Type B pancreatic cell (in vitro differentiated cells): ENCODE measurements at places on chromosomes 3 and 15.

DNA sequence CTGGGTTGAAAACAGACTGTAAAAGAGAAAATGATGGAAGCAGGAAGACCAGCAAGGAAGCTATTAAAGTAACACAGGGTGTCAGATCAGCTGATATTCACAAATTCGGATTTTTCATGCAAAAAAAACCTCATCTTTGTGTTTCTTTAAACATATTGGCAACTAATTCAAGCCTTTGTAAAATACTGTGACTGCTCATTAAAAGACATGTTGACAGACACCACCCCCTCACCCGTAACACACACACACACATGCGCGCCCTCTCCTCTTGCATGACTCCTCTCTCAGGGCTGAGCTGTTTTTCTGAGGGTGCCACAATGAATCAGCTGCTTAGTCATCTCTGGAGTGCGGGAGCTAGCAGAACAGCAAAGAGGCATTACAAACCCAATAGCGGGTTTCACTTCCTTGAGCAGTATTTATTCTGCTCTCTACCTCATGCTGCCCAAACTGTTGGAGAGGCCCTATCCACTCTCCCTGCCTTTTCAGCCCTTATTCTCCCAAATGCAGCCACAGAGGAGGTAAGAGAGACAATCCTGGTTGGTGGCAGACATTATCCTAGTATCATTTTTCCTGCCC lies 35.8 kb upstream of the CCDC80 start:
- no peak for DNase-seq
- H3K4me1 ChIP-seq = peaks cover 60% of the 10 kb centered on the region
- H3K36me3 ChIP-seq = no peaks in the 10 kb centered on the region
- H3K4me3 ChIP-seq = peak overlapping the region; percentile 34

DNA sequence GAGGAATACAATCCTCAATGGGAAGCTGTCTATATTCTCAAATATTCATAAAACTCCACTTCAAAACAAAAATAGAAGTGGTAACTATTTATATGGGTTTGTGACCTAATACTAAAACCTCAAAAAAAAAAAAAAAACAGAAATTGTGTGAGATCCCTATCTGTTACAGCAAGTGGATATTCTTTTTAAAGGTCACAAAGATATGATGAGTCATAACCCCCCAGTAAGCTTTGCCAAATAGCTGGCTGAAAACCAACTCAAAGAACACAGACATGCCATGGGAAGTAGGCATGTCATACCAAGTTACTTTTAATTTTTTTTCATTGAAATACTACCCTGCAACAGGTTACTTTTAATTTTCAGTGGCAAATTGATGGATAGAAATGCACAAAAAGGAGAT lies 62.5 kb downstream of the CBLB start:
- peaks cover 14% of the 10 kb centered on the region for H3K36me3 ChIP-seq
- H3K4me1 ChIP-seq = peaks cover 20% of the 10 kb centered on the region
- H3K4me3 ChIP-seq = no peak overlapping the region
- no peak overlapping the region for H3K27ac ChIP-seq
- H3K27me3 ChIP-seq = no peaks in the 10 kb centered on the region

DNA sequence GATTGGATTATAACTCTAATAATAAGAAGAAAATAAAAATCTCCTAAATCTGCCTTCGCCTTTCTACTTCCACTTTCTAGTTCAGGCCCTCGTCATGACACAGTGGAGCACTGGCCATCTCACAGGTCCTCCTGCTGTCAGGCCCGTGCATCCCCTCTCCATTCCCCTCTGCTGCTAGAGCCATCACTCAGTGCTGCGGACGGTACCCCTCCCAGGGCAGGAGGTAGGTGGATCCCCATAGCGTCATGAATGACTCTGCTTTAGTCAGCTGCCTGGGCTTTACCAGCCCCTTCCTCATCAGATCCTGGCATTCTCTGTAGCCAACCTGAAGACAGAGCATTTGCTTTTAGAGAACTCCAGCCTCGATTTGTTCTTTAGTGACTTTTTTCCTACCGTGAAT lies 12.0 kb upstream of the PPP1R2 start:
- no peak overlapping the region for H3K4me3 ChIP-seq
- no peak for DNase-seq

DNA sequence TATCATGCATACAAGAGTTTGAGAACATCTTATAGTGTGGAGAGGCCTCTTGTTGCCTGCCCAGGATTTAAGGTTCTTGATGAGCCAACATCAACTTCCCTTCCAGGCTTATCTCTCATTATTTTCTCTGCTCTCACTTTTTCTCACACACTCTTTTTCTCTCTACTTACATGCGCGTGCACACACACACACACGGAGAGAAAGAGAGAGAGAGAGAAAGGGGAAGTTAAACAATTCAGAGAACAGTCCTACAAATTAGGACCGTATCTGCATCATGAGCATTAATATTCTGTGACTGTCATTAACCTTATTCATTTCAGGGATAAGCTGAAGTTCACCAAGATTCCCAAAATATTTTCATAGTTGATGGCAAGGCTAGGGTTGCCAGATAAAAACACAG lies 269.0 kb downstream of the ZNF621 start:
- no peaks in the 10 kb centered on the region for H3K27me3 ChIP-seq
- no peaks in the 10 kb centered on the region for H3K36me3 ChIP-seq
- no peak for DNase-seq
- no peak overlapping the region for H3K27ac ChIP-seq
- H3K4me1 ChIP-seq = no peaks in the 10 kb centered on the region

GRCh38 chr15:72982714-72983113 lies 69.5 kb upstream of the NEO1 start:
- no peak overlapping the region for H3K4me3 ChIP-seq
- no peaks in the 10 kb centered on the region for H3K4me1 ChIP-seq
- H3K36me3 ChIP-seq = no peaks in the 10 kb centered on the region

DNA sequence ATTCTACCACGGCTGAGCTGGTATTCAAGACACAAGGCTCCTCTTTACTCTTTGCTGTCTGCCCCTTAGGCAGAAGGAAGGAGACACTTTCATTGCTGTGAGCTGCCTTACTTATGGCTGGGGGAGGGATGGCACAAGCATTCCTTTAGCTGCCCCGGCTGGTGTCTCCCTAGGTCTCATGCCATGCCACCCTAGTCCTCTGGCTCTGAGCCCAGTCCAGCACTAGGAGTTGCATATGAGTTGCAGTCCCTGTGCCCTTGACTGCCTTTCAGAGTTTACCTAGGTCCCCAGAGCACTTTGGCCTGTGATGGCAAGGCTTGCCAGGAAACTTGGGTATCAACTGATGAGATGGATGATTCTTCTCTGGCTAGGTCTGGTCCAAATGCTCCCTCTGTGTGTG lies 296.4 kb downstream of the RBMS3 start:
- H3K27me3 ChIP-seq = no peaks in the 10 kb centered on the region
- no peaks in the 10 kb centered on the region for H3K36me3 ChIP-seq
- no peak for DNase-seq
- H3K4me1 ChIP-seq = no peaks in the 10 kb centered on the region
- no peak overlapping the region for H3K27ac ChIP-seq

DNA sequence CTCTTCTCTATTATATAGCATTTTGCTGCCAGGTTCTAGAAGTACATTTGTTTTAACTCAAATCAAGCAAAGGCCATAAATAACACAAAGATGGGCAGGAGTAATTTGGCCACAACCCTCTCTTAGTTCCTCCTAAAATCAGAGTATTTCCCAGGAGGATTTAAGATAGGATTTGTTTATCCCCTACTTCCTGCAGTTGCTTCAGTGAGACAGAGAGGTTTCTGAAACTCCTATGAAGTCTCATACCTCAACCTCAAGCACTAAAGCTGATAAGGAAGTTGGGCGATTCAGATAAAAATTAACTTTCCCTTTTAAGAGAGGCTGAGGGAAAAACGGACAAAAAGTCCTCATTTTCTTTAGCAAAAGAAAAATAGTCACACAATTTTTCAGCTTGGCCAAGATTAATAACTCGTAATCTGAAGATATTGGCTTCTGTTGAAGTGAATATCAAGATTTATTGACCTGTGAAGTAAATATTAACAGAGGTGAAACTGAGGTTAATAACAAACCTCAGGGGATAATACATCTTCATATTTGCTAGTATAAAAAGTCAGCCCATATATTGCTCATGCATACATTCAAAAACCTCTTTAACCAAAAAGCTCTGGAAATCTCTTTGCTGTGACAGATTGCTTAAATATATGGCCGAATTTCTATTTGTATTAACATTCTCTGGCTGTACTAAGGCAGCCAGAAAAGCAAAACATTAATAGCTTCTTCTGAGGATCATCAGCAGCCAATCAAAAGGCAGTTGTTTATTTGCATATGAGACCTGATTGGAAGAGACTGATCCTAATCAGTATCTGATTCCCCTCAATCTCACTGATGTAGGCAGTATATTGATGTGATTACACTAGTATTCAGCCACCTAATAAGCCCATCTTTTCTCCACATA lies 90.6 kb upstream of the GADL1 start:
- DNase-seq = no peak
- no peaks in the 10 kb centered on the region for H3K27me3 ChIP-seq
- peak overlapping the region; percentile 2 for H3K27ac ChIP-seq
- no peaks in the 10 kb centered on the region for H3K36me3 ChIP-seq

- H3K4me3 ChIP-seq = no peak overlapping the region
- H3K27ac ChIP-seq = no peak overlapping the region
- H3K4me1 ChIP-seq = peaks cover 33% of the 10 kb centered on the region
- peaks cover 14% of the 10 kb centered on the region for H3K27me3 ChIP-seq
- no peak for DNase-seq
Measured at GRCh38 chr3:79517766-79518413, 249.9 kb downstream of the ROBO1 start.

DNA sequence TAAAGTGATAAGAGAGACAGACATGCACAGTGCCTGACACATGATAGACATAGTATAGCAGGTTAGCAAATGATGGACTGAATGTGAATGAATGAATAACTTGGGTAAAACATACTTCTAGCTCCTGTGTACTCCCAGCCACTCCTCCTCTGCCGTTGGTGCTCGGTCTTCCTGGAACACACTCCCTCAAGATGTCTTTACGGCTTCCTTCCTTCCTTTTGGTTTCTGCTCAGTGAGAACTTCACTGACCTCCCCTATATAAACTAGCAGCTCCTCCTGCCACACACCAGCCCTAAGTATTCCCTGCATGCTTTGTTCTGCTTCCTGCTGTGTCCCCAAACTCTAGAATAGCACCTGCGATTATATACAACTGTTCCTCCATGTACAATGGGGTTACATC lies 50.2 kb downstream of the RAD54L2 start:
- no peak for DNase-seq
- no peaks in the 10 kb centered on the region for H3K27me3 ChIP-seq
- H3K27ac ChIP-seq = no peak overlapping the region
- H3K36me3 ChIP-seq = peaks cover 32% of the 10 kb centered on the region
- H3K4me3 ChIP-seq = no peak overlapping the region

- H3K27ac ChIP-seq = no peak overlapping the region
- H3K27me3 ChIP-seq = peaks cover 6% of the 10 kb centered on the region
- H3K4me3 ChIP-seq = no peak overlapping the region
- no peak for DNase-seq
Measured at GRCh38 chr3:64530434-64531049, 157.3 kb downstream of the ADAMTS9 start.

DNA sequence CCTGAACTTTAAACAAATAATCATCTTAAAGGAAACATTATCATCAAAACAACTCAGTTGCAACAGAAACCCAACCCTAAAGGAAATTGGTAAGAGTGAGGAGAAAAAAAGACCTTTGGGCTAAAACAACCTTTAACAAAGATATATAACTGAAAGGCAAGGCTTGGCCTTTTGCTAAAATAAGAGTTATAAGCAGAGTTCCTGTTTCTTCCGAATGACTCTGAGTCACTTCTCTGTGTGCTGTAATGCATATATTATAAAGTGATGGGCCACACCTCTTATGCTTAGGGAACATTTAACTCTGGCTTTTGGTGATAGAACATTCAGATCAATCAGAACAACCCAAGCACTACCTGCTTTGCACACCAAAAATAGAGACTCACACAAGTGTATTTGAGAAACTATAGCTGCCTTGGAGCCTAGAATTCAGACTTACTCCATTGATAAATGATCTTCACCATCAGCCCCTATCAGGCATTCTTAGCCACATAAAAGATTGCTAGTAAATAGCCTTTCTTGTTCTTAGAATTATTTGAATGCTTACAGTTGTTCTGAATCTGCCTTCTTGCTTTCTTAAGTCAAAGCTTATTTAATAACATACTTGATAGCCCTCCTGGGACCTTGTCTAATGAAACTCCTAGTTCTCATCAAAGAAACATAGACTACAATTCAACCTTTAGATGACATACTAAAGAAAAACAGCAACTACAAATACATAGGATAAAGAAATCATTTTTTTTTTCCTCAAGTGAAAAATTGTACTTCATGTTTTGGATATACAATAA lies 294.2 kb upstream of the SEMA6D start:
- no peak overlapping the region for H3K27ac ChIP-seq
- DNase-seq = no peak
- peaks cover 17% of the 10 kb centered on the region for H3K4me1 ChIP-seq
- H3K27me3 ChIP-seq = no peaks in the 10 kb centered on the region
- H3K4me3 ChIP-seq = no peak overlapping the region

DNA sequence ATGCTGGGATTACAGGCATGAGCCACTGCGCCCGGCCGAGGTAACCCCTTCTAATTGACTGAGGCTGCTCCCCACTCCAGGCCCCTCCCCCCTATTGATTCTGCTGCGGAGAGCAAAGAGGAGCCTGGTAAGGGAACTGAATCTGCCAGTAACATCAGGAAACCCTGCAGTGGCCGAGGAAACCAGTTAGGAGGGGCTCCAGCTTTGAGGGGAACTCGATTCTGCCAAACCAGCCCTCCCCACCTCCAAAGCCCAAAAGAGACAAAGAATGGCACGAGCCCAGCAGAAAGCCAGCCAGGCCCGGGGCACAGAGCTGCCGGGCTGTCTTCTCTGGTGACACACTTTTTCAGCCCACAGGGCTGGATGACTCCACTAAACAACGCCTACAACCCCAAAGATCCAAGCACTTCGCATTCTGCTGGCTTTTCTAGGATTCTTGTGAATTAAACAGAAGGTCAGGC lies 15.0 kb upstream of the ACAD9 start:
- H3K4me3 ChIP-seq = peak overlapping the region; percentile 9
- H3K27me3 ChIP-seq = no peaks in the 10 kb centered on the region
- peaks cover 15% of the 10 kb centered on the region for H3K4me1 ChIP-seq
- no peak for DNase-seq
- no peak overlapping the region for H3K27ac ChIP-seq
- peaks cover 24% of the 10 kb centered on the region for H3K36me3 ChIP-seq

GRCh38 chr15:33089878-33090757 lies 104.4 kb downstream of the FMN1 start:
- H3K27ac ChIP-seq = no peak overlapping the region
- no peaks in the 10 kb centered on the region for H3K27me3 ChIP-seq
- H3K4me1 ChIP-seq = peaks cover 27% of the 10 kb centered on the region
